Activated CD8-positive, alpha-beta memory T cell treated with anti-CD3 and anti-CD28 coated beads for 4 hours (primary cell): ENCODE measurements at places on chromosomes 11 and 22.

DNA sequence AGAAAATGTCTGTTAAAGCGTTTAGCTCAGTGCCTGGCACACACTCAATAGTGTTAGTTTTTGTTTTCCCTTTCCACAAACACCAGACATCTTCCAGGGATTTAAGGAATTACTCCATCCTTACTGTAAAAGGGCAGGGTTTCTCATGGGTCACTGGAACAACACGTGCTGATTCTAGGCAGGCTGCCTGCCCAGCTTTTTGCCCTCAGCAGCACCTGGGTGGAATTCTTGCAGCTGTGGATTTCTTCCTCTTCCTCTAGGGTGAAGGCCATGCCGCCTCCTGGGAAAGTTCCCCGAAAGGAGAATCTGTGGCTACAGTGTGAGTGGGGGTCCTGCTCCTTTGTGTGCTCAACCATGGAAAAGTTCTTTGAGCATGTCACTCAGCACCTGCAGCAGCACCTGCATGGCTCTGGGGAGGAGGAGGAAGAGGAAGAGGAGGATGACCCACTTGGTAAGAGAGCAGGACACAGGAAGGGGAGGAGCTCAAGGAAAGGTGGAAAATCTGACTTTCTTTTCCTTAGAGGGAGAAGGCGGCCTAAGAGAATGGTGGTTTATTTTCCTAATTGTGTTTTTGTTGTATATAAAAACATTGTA is 5.4 kb downstream of the HINFP start:
- DNase-seq, result no peak

- no peak for DNase-seq
Observed at GRCh38 chr11:92663539-92663938, 305.9 kb upstream of the MTNR1B start.

GRCh38 chr22:28594076-28594796 is 85.4 kb downstream of the TTC28 start:
- no peak for DNase-seq

GRCh38 chr11:125393331-125393730 is 102.7 kb downstream of the FEZ1 start:
- DNase-seq, result no peak

GRCh38 chr11:63212742-63213141 is 30.7 kb downstream of the SLC22A25 start:
- DNase-seq, result no peak

GRCh38 chr11:72577271-72577721 is 96.9 kb downstream of the PDE2A start:
- no peak for DNase-seq

DNA sequence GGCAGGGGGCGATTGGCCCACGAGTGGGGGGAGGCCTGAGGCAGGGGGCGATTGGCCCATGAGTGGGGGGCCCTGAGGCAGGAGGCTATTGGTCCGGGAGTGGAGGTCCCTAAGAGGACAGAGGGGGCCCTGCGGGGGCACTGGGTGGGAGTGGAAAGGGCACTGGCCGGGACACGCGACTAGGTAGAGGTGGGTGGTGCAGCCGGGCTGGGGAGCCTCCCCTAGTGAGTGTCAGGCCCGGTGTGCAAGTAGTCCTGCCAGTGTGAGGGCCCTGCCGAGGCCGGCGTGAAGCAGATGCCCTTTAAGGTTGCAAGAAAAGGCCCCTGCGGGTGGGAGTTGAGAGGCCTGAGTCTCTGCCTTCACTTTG is 909 bp upstream of the BRD1 start:
- DNase-seq, result no peak

- no peak for DNase-seq
Observed at GRCh38 chr11:105937738-105938137, 84.3 kb downstream of the MSANTD4 start.

DNA sequence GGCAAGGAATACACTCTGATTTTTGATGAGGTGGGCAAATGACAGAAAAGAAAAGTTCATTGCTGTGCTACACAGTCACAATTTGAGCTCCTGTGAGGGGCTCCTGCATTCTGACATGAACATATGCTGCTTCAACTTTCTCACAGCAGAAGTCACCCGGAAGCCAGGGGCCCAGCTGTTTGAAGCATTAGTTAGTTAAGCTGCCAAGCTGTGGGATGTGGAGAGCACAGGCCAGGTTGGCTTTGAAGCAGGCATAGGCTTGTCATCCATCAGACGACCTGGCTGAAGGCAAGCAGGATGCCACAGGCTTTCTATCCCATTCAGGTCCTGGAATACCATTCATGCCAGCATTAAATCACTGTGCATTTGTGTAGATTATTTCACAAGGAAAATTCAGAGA is 63.1 kb downstream of the MTNR1B start:
- no peak for DNase-seq

- no peak for DNase-seq
Observed at GRCh38 chr22:38353701-38354100, 36.5 kb upstream of the CSNK1E start.

GRCh38 chr11:6127881-6128280 is 20.4 kb downstream of the OR56B4 start:
- DNase-seq, result no peak

DNA sequence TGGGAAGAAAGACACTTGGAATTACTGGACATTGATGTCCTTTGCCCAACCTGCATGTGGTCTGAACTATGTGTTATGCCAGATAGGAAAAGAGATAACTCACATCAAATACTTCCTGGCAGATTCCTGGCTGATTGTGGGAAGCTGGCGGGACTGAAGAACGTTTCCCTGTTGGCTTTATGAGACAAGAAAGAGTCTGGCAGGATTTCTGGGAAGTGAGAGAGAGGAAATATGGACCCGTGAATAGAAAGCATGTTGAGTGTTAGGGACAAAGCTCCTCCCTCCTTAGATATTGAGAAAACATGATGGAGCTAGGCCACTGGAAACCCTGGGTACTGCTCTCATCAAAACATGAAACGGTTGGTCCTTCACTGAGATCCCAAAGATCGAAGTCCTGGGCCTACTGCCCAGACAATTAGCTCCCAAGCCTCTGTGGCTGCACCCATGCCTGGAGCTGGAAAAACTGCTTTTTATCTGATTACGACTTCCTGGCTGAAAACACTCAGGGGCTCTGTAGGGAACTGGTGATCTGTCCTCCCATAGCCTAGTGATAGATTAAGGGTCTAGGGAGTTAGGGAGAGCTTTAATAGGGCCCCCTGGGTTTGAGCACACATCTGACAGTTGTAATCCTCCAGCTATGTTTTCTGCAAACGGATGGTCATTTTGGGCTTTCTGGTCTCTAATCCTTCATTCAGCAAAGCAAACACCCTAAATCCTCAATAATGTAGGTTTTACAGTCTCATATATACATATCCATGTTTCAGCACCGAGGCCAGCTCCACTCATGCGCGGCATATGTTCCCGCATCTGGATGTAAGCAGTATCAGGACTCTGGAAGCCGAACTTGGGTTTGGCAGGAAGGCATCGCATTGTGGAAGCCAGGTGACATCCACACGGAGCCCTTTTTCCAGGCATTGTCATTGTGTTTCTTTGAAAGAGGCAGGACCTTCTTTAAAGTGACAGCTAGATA is 6.1 kb upstream of the B3GAT1 start:
- no peak for DNase-seq

DNA sequence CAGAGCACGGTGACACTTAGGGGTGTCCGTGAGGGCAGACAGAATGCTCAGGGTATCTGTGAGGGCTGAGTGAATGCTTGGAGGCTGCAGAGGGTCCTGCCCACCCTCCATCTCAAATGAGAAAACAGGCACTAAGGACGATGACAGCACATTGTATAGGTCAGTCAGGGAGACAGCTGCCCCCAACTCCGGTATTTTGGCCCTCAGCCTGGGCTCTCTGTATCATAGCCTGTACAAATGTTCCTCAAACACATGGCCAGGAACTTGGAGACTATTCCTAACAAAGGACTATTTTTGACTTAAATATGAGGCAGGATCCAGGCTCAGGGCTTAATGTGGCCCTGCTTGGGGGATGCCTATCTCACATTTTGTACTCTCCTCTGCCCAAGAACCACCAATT is 145.4 kb downstream of the OPCML start:
- no peak for DNase-seq

GRCh38 chr22:48372390-48372789 is 1455.3 kb downstream of the BRD1 start:
- no peak for DNase-seq

- DNase-seq, result no peak
Observed at GRCh38 chr22:30591191-30591587, 521 bp downstream of the PES1 start.

GRCh38 chr11:57249384-57250319 is 12.6 kb upstream of the APLNR start:
- no peak for DNase-seq

GRCh38 chr22:24588757-24589481 is 4.0 kb downstream of the LRRC75B start:
- DNase-seq, result no peak

- DNase-seq, result no peak
Observed at GRCh38 chr22:38098410-38099249, 11.9 kb downstream of the BAIAP2L2 start.
